ENCODE measurements at places on chromosomes 12 and 14.

- DNase-seq, result peak; percentile 95
Measured at GRCh38 chr12:12779529-12779928, 5.9 kb upstream of the APOLD1 start.

DNA sequence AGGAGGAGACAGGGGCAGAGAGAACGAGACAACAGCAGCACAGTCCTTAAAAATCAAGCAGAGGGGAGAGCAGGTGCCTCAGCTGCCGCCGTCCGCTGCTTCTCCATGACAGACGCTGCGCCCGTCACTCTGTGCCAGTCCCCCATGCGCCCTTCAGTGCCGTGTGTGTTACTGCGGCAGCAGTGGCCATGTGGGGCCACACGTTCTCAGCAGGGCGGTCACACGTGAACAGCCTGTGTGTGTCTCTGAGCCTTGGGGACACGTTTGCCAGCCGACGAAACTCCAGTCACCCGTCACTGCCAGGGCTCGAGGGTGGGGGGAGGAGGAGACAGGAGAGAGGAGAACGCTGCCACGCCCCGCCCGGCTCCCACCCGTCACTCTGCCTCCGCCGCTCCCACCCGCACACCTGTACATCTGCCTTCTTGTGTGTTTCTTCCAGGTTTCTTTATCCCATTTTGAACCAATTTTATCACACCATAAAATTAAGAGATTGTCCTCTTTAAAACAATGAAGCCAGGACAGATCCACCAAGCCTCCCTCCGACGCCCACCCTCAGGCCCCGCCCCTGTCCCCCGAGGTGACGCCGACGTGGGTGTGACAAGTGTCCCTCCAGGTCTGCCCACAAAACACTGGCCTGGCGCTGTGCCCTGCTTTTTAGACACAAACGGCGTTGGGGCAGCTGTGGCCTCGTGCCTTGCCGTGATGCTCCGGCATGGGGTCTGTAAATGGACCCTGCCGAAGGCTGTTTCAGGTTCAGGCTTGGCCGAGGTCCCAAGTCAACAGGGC, 58.2 kb downstream of the GALNT9 start:
- DNase-seq, result no peak

DNA sequence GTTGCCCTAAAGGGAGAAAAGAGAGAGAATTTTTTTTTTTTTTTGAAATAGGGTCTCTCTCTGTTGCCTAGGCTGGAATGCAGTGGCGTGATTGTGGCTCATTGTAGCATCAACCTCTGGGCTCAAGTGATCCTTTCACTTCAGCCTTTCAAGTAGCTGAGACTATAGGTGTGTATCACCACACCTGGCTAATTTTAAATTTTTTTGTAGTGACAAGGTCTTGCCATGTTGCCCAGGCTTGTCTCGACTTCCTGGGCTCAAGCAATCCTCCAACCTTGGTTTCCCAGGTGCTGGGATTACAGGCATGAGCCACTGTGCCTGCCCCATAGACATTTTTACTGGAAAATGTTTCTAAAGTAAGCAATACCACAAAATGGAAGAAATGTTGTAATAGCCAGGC, 36.8 kb downstream of the YARS2 start:
- no peak for DNase-seq

- DNase-seq, result peak; percentile 20
Measured at GRCh38 chr14:90758959-90759358, 57.3 kb downstream of the TTC7B start.

All from ELR (cell line).